ENCODE measurements at places on chromosomes 2 and 18.
A peak's percentile ranks its signal among the peaks of the same experiment; 100 is the strongest.

DNA sequence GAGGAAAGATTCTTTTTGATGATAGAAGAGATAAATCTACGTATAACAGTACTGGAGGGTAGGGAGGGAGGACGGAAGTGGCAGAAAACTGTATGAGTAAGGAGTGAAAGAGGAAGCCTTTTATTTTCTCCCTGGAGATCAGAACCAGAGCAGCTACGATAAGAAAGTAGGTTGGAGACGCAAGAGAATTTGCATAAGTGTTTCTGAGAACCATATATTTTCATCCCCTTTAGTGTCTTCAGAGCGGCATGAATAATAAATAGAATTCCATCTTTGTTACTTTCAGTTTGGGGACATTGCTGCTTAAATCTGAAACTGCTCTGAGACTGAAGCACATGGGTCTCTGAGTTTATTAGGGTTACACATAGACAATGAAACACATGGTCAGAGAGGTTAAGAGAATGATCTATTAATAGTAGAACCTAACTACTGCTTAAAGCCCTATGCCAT, 230.2 kb upstream of the TNP1 start:
- no peak for DNase-seq

DNA sequence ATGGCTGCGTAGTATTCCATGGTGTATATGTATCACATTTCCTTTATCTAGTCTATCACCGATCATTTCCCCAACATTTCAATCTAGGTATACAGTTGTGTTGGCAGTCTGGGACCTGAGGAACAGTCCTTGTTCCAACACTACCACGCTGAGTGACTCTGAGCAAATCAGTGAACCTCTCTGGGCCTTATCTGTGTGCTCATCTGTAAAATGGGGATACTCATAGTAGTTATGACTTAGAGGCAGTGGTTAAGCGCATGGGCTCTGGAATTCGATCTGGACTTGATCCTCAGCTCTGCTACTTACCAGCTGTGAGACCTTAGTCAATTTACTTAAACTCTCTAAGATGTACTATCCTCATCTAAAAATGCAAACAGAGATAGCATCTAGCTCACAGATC, 85.1 kb downstream of the BCL2 start:
- no peak for DNase-seq

DNA sequence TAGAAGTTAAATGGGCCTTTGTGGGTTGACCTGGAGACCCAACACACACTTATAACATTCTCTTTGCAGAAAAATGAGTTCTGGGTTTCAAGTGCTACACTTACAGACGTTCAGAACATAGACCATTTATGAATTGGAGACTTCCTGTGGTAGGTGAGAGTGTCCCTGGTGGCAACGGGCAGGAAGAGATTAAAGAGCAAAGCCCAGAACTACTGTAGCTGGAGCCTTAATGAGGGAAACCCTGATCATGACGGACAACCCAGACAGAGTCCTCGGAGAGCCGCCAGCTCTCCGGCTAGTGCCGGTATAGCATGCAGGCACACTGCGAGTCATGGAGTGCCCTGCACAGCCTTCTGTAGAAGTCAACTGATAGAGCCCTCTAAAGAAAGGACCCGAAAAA, 44.5 kb upstream of the RMDN2 start:
- DNase-seq = no peak

DNA sequence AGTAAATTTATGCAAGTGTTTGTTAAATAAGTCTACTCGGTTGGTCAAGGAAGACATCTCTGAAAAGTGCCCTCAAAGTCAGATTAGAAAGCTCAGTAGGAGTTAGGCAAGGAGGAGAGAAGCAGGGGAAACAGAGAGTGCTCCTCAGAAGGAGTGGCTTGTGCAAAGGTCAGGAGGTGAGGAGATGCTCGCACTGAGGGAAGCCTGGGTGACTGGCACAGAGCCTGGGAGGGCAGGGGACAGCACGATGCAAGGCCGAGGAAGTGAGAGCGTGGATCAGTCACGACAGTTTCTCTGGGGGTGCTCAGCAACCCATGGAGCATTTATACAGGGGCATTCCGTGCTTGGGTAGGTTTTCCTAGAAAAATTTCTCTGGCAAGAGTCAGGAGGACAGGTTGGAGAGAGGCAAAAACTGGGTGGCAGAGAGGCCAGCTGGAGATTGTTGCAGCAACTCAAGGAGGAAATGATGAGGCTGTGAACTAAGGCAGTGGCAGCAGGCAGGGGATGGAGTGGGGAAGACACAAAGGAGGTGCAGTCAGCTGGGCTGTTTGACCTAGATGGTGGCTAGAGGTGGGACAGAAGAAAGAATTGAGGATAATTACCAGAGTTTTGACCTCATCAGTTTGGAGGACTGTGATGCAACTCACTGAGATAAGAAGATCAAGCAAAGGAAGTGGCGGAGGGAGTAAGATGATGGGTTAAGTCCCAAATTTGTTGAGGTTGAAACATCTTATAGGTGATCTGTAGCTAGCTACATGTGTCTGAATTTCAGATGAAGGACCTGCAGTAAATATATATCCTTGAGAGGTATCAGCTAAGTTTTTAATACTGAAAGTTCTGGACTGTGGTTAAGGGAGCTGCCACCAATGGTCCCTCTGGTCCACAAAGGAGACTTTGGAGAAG, 52.4 kb downstream of the BCL2 start:
- no peak for DNase-seq

GRCh38 chr2:15133461-15133860, 427.7 kb downstream of the NBAS start:
- DNase-seq = no peak

DNA sequence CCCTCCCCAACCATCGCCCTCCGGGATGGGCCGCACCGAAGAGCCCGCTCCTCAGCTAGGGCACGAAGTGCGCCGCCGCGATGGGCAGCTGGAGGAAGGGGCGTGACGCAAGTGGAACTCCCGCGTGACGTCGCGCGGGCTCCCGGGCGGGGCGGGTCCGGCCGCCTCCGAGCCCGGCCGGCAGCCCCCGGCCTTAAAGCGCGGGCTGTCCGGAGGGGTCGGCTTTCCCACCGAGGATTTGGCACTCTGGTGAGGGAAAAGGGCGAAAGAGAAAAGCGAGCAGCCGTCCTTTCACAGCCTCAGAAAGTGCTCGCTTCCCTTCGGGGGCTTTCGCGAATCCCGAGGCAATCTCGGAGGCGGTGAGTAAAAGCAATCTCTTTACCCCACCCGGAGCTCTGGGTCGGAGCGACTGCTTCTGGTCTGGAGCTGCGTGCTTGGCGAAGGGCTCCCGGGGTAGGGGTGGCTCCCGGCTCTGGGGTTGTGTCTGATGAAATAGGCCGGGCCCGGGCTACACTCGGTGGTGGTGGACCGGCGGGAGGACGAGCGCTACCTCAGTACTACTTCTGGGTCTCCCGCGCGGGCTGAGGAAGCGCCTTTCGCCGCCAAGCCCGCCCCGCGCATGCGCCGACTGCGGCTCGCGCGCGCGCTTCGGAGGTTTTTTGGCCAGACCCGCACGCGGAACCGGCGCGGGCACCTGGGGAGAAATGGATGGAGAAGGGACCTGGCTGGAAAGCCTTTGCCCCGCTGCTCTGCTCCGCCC, at the start of gene RBBP8:
RBBP8 (plus strand) TSS at position 123 of the 760 bp plus-strand sequence. CDS start 3,524 bp downstream, outside the sequence.
- peak; percentile 82 for DNase-seq
